ENCODE measurements at places on chromosomes 5 and 9.

DNA sequence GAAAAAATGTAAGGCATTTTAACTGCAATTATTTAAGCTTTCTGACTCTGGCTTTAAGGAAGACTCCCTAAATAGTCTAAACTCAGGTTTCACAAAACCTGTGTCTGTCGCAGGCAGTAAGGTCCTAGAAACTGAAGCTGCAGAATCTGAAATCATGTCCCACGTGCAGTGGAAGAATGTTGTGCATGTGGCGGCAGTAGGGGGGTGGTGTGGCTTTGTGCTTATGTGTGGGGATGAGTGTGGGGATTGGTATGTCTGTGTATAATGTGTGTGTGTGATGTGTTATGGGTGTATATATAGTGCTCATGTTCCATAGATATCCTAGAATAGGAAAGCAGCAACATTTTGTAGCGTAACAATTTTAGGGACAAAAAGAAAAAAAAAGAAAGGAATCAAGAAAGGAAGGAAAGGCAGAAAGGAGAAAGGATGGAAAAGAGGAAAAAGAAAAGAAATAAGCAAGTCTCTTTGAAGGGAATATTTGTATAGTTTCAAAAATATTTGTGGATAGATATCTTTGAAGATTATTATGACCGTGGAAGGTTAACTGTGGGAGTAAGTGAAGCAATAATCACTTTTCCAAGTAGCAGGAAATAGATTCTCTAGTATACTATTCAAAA, 6.6 kb downstream of the ANKDD1B start:
- DNase-seq, result no peak

DNA sequence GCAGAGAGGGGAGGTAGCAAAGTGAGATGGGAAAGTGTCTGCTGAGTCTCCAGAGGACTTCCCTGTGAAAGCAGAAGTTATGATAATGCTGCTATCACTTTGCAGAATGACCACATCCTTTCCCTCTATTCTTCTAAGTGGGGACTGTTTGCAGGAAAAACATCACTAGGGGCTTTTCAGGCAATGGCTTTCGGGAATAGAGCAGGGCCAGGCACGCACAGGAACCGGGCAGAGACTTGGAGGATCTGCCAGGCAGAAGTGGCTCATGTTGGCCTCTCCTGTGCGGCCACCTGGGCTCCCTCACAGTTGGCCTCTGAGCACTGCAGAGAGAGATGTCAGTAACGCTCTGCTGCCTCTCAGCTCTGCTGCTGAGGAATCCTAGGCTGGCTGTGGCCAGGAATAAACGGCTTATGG, 214.7 kb downstream of the MAST4 start:
- DNase-seq, result no peak

GRCh38 chr9:134398756-134399155, 72.5 kb downstream of the RXRA start:
- DNase-seq, result no peak

DNA sequence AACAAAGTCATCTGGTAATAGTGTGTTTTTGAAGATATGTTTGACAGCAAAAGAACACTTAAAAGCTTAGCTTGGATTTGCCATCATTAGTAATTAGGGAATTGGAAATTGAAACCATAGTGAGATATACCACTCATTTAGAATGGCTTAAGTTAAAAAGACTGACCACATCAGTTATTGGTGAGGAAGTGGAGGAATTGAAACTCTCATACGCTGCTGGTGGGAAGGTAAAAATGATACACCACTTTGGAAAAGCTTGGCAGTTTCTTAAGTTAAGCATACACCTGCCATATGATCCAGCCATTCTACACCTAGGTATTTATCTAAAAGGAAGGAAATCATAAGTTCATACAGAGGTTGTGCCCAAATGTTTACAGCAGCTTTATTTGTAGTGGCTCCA, 213.2 kb downstream of the TRIO start:
- no peak for DNase-seq

- DNase-seq, result no peak
These were observed 12.8 kb upstream of the NRARP start for GRCh38 chr9:137314561-137315560.

- no peak for DNase-seq
These were observed 116.9 kb downstream of the PIP5K1B start for GRCh38 chr9:68821911-68822310.

- DNase-seq, result no peak
These were observed 29.5 kb downstream of the KCNN2 start for GRCh38 chr5:114391321-114391720.

DNA sequence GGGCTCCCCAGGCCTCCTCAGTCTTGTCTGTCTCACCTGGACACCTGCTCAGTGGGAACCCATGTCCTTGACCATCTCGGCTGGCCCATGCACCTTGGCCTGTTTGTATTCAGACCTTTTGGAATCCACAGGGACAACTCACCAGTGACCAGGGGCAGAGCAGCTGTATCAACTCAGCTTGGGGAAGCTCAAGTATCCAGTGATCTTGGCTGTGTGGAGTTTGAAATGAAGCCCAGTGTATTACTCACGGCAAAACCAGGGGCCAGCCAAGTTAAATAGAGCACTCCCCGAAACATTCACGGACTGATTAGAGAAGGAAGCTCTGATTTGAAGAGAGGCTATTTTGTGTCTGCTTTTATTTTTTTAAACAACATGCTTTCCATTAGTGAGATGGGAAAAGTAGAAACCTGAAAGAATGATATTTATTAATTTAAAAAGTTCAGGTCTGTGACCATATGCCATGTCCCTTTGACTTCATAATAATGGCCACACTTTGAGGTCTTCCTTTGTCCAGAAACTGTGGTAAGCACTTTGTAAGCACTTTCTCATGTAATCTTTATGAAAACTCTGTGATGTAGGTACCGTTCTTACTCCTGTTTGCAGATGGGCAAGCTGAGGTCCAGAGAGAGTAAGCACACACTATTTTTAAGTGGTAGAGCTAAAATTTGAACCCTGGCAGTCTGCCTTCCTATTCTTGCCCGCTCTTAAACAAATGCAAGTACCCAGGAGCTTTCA, 656.5 kb downstream of the BNC2 start:
- DNase-seq, result no peak

- no peak for DNase-seq
These were observed 16.8 kb downstream of the AP3B1 start for GRCh38 chr5:78277715-78278114.

DNA sequence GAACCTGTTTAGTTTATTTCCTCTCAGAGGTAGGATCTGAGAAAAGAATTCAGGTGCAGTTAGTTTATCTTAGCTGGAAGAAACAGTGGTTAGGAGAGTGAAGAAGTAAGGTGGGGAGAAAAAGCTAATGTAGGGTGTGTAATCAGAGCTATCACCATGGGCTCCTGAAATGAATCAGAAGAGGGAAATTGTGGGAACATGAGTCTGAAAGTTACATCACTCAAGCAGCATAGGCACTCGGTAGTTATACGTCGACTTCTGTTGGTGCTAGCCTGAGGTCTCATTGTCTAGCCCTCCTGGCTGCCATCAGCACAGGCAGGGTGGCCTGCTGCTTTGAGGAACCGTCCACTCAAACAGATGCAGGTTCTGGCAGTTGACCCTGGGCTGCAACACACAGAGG, 56.7 kb upstream of the NPR3 start:
- no peak for DNase-seq

DNA sequence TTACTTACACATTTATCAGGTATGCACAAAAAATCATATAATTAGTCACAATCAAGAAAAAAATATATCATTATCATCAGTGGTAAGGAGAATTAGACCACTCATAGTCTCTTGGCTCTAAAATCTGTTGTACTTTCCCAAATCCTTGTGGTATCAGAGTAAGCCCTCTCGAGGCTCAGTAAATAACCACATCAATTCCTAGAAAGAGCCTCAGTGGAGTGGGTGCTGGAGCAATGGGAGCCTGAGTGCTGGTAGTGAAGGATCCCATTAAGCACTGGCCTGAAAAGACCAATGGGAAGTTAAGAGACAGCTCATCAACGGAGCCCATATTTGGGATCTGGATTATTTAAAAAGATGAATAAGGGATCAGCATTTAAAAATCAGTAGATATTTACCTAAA, 130.3 kb upstream of the EFNA5 start:
- DNase-seq, result no peak

DNA sequence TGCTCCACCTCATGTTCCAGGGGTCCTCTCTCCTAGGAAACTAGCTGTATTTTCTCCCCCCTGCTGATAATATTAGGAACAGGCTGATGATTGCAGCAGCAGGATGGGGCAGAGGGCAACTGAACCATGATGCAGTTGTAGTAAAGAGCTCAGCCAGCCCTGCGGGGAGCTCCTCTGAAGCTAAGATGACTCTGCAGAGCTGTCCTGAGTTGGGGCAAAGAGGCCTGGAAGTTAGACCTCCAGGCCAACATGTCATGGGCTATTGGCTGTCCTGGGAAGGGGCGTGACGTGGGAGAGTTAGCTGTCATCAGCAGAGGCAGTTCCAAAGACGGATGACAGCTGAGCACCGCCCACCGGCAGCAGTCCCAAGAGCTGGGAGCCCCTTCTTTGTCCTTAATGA, 6.6 kb upstream of the FBP1 start:
- DNase-seq, result no peak

DNA sequence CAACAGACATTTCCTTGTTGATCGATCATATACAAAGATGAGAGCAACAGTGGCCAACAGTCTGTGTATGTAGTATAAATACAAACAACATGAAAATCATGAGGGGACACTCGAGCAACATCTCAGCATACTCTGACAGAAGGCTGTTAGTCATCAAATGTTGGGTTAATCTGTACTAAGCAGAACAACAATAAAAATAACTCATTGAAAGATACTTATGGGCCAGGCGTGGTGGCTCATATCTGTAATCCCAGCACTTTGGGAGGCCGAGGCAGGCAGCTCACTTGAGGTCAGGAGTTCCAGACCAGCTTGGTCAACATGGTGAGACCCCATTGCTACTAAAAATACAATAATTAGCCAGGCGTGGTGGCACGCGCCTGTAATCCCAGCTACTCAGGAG, 67.3 kb downstream of the SCAI start:
- no peak for DNase-seq

Data from naive B cell (primary cell).